ENCODE measurements at places on chromosomes 5 and 9. TPM values are rescaled to one million over a fixed set of nuclear protein-coding genes. Genes with fewer than 3 reads are reported as not detected.

TIMD4 gene
- total RNA-seq = not detected

OCLN gene
- 0.81 TPM for total RNA-seq

PDZD2 gene
- total RNA-seq = 0.81 TPM

NREP gene
- 104 TPM for total RNA-seq

SOX30 gene
- total RNA-seq = under 0.01 TPM

PJA2 gene
- 93.5 TPM for total RNA-seq

RGS7BP gene
- total RNA-seq = not detected

SV2C gene
- total RNA-seq = not detected

FAM219A gene
- 16.5 TPM for total RNA-seq

ZNF454 gene
- 0.85 TPM for total RNA-seq

FBLL1 gene
- total RNA-seq = 0.65 TPM

DPYSL3 gene
- total RNA-seq = 276 TPM

All from hair follicle dermal papilla cell (primary cell).